ENCODE measurements at places on chromosomes 16 and 17. TPM values are rescaled to one million over a fixed set of nuclear protein-coding genes. Genes with fewer than 3 reads are reported as not detected.

DNA sequence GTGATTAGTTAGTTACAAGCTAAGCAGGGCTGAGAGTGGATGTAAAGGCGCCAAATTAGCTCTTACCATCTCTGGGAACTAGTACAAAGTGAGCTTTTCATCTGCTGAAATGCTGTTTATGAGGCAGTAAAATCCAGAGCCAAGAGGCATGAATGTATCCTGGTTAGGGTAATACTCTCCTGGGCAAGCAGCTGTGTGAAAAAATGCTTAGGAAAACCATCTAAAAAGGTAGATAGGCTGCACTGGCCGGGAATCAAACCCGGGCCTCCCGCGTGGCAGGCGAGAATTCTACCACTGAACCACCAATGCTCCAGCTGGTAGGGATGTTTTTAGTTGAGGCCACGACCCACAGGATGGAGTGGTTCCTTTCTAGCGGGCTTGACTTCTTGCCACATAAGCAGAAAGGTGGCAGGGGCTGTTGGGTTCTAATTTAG is 23.0 kb downstream of the VAC14 start:
- no peaks in the 10 kb centered on the region for H3K4me1 ChIP-seq
- H3K4me3 ChIP-seq = no peak overlapping the region
- H3K27me3 ChIP-seq = no peaks in the 10 kb centered on the region
- no peak overlapping the region for H3K27ac ChIP-seq
- peaks cover 35% of the 10 kb centered on the region for H3K36me3 ChIP-seq
- no peak for DNase-seq

- H3K27me3 ChIP-seq = peaks cover 8% of the 10 kb centered on the region
- H3K27ac ChIP-seq = no peak within 1 kb of the TSS
- H3K36me3 ChIP-seq = no peaks in the 10 kb centered on the region
- H3K4me1 ChIP-seq = no peaks in the 10 kb centered on the region
- H3K4me3 ChIP-seq = no peak within 1 kb of the TSS
These were observed at the start of gene KRTAP3-1 for GRCh38 chr17:41008811-41009210. Gene KRTAP3-1, minus strand, starts transcription at chr17:41009128. Its CDS starts 54 bp downstream, at chr17:41009074.

DNA sequence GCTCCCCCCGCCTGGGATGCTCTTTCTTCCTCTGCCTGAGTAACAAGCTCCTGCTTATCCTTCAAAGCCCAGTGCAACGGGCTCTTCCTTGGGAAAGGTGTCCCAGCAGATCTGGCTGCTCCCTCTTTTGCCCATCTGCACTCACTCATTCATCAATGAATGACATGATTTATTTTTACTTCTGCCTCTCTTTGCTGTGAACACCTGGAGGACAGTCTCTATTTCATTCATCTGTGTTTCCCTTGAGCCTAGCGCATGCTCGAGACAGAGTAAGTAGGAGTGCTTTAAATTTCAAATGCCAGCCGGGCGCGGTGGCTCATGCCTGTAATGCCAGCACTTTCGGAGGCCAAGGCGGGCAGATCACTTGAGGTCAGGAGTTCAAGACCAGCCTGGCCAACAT is 22.0 kb upstream of the GINS2 start:
- no peaks in the 10 kb centered on the region for H3K36me3 ChIP-seq
- H3K4me1 ChIP-seq = peaks cover 5% of the 10 kb centered on the region
- no peak overlapping the region for H3K27ac ChIP-seq

DNA sequence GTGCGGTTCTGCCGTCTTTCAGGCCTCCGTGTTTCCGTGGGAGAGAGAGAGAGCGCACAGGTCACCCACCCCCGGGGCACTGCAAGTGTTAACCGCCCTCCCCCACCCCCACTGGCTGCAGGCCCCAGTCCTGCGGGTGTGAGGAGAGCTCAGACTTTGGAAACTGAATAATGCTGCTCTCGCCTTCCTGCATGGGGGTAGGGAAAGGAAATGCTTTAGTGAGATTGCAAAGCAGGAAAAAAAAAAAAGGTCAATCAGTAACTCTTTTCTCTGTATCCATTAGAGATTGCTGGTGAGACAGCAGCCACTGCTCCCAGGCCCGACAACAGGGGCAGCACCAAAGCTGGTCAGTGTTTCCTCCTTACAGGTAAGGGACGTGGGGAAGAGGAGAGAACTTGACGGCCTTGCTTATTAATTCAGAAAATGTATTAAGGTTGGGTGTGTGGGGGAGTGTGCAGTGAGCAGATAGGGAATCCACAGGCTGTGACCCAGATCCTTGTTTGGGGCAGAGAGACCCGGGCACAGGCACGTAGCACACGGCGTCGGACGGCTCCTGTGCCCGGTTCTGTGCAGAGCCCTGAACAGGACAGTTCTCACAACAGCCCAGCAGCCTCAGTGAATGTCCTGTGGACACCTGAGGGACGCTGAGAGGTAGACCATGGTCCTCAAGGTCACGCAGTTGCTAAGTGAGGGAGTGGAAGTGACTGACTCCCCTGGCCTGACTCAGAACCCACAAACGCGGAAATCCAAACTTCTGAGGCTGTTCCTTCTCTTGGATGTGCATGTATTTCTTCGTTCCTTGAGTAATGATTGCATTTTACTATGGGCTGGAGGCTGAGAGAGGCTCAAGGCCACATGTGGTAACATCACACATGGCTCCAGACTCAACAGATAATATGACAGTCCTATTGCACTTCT is 156.5 kb downstream of the FOXL1 start:
- no peak overlapping the region for H3K27ac ChIP-seq
- DNase-seq = no peak
- H3K4me1 ChIP-seq = peaks cover under 1% of the 10 kb centered on the region
- no peak overlapping the region for H3K4me3 ChIP-seq
- no peaks in the 10 kb centered on the region for H3K36me3 ChIP-seq

- H3K36me3 ChIP-seq = peaks cover 41% of the 10 kb centered on the region
- H3K27ac ChIP-seq = no peak overlapping the region
- no peak for DNase-seq
- no peak overlapping the region for H3K4me3 ChIP-seq
These were observed 21.6 kb downstream of the VAC14 start for GRCh38 chr16:70779361-70779760.

- H3K4me1 ChIP-seq = no peaks in the 10 kb centered on the region
- no peak for DNase-seq
- H3K36me3 ChIP-seq = no peaks in the 10 kb centered on the region
- no peak overlapping the region for H3K27ac ChIP-seq
- no peak overlapping the region for H3K4me3 ChIP-seq
- H3K27me3 ChIP-seq = no peaks in the 10 kb centered on the region
These were observed 37.3 kb downstream of the TSC2 start for GRCh38 chr16:2084895-2085625.

The BEAN1 gene
- total RNA-seq = not detected

DNA sequence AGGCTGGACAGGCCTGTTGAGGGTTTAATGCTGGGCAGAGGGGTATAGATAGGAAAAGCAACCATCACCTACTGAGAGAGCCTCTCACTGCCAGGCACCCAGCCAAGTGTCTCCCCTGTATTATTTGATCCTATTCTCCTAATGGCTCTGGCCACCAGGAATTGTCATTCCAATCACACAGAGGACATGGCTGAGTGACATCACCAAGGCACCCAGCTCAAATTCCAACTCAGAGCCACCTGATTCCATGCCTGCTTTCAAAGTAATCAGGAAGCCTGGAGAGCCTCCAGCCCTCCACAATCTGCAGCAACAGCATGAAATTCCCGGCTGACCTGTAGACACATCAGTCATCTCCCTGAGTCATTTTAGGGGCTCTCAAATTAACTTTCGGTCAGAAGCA is 368.9 kb upstream of the C16orf82 start:
- H3K27ac ChIP-seq = no peak overlapping the region
- H3K36me3 ChIP-seq = no peaks in the 10 kb centered on the region
- DNase-seq = no peak
- H3K27me3 ChIP-seq = peaks cover 3% of the 10 kb centered on the region
- H3K4me3 ChIP-seq = no peak overlapping the region

The SLC25A19 gene
- 30.5 TPM for total RNA-seq

The FBXL19 gene
- total RNA-seq = 21.7 TPM

DNA sequence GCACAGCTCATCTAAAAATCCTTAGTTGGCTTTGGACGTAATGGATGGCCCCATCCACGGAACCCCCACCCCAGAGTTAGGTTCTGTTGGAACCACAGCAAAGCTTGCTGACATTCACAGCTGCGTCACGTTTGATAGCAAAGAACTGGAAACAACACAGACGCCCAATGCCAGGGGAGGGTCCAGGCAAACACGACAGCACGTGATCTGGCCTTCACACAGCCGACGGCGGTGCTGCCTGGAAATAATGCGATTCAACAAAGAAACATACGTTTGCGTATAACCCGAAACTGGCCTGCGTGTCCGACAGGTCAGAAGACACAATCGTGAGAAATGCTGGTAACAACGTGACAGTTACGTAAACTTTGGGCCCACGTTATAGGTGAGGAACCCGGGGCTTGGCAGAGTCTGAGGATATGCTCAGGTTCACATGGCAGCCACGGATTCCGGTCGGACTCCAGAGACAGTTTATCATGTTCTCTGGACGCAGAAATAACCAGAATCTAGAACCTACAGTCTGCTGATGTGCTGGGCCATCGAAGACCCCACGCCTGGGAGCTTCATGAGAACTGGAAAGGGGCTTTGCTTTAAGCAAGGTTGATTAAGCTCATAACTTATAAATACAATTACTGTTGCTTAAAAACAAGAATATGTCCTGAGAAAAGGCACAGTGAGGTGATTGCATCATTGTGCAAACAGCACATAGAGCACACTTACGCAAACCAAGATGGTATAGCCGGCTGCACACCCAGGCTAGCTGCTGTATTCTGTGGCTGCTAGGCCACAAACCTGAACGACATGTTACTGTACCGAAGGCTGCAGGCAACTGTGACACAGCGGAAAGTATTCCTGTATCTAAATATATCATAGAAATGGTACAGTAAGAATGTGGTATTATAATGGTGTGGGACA is 70.4 kb downstream of the RPH3AL start:
- H3K4me1 ChIP-seq = no peaks in the 10 kb centered on the region
- no peaks in the 10 kb centered on the region for H3K27me3 ChIP-seq
- no peak overlapping the region for H3K4me3 ChIP-seq
- no peak overlapping the region for H3K27ac ChIP-seq
- peak; percentile 4 for DNase-seq
- H3K36me3 ChIP-seq = no peaks in the 10 kb centered on the region

GRCh38 chr17:65797809-65798208 is 236.4 kb upstream of the AXIN2 start:
- no peak overlapping the region for H3K4me3 ChIP-seq
- peaks cover 2% of the 10 kb centered on the region for H3K27me3 ChIP-seq
- no peak overlapping the region for H3K27ac ChIP-seq
- H3K36me3 ChIP-seq = no peaks in the 10 kb centered on the region
- DNase-seq = peak; percentile 24

DNA sequence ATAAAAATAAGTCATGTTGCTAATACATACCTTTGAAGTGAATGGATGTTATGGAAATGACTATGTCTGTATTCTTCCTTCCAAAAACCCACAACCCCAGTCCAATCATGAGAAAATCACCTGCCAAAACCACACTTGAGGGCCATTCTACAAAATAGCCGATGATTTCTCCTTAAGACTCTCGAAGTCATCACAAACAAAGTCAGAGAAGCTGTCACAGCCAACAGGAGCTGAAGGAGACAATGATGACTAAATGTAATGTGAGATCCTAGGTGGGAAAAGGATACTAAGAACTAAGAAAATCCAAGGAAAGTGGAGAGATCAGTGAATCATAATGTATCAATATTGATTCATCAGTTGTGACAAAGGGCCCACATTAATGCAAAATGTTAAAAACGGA is 432.9 kb upstream of the DYNLRB2 start:
- H3K27ac ChIP-seq = no peak overlapping the region
- no peak overlapping the region for H3K4me3 ChIP-seq
- no peaks in the 10 kb centered on the region for H3K4me1 ChIP-seq
- no peaks in the 10 kb centered on the region for H3K36me3 ChIP-seq
- no peak for DNase-seq

DNA sequence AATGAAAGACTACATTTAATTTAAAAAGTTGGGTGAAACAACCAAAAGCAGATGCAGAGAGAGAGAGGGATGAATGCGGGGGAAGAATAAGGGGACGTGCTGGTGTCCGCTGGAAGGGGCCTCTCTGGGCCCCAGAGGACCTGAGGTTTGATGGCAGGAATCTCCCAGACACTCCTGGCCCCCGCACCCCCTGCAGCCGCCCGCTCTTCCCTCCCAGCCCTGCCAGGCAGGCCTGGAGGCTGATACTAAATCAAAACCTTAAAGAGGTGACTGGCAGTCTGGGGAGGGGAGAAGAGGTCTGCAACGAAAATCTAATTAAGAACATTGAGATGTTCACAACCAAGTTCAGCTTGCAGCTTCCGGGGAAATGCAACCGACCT is 2.4 kb downstream of the FOXL1 start:
- no peak overlapping the region for H3K4me3 ChIP-seq
- peaks cover 52% of the 10 kb centered on the region for H3K27me3 ChIP-seq
- peaks cover 4% of the 10 kb centered on the region for H3K4me1 ChIP-seq
- H3K27ac ChIP-seq = no peak overlapping the region

- H3K36me3 ChIP-seq = peaks cover 37% of the 10 kb centered on the region
- no peak overlapping the region for H3K27ac ChIP-seq
- H3K4me3 ChIP-seq = no peak overlapping the region
- no peak for DNase-seq
These were observed 4.5 kb downstream of the VPS4A start for GRCh38 chr16:69315486-69316311.

The ABCA6 gene
- 0.35 TPM for total RNA-seq

- H3K27me3 ChIP-seq = no peaks in the 10 kb centered on the region
- no peak overlapping the region for H3K27ac ChIP-seq
- H3K4me1 ChIP-seq = no peaks in the 10 kb centered on the region
These were observed 28.4 kb downstream of the SETD6 start for GRCh38 chr16:58543685-58544084.

DNA sequence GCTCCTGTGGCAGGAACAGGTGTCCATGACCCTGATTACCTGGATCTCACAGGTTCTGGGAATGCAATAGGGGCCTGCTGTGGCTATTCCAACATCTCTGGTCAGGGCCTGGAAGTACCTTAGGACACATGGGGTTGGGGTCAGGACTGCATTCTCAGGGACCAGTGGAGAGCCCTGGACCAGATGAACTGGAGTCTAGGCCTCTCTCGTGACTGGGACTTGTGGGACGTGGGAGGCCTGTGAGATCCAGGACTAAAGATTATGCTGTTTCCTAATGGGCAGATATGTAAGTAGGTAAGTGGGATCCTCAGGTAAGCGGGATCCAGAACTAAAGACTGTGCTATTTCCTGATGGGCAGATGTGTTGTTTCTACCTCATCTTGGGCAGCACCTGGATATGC is 16.2 kb upstream of the CD300A start:
- no peak for DNase-seq
- H3K4me1 ChIP-seq = peaks cover 18% of the 10 kb centered on the region
- H3K27me3 ChIP-seq = peaks cover 22% of the 10 kb centered on the region
- no peak overlapping the region for H3K4me3 ChIP-seq
- no peak overlapping the region for H3K27ac ChIP-seq

GRCh38 chr17:58699771-58700170 is 7.4 kb downstream of the RAD51C start:
- H3K27ac ChIP-seq = no peak overlapping the region
- no peak overlapping the region for H3K4me3 ChIP-seq
- peaks cover 19% of the 10 kb centered on the region for H3K4me1 ChIP-seq
- peaks cover 24% of the 10 kb centered on the region for H3K36me3 ChIP-seq
- H3K27me3 ChIP-seq = no peaks in the 10 kb centered on the region
- DNase-seq = no peak

Data from activated CD4-positive, alpha-beta T cell treated with anti-CD3 and anti-CD28 coated beads, Interleukin-2, amount 10 ng/mL, durations not matched to agents 7 days and 5 days (primary cell).